ENCODE measurements at places on chromosomes 11 and 22.

DNA sequence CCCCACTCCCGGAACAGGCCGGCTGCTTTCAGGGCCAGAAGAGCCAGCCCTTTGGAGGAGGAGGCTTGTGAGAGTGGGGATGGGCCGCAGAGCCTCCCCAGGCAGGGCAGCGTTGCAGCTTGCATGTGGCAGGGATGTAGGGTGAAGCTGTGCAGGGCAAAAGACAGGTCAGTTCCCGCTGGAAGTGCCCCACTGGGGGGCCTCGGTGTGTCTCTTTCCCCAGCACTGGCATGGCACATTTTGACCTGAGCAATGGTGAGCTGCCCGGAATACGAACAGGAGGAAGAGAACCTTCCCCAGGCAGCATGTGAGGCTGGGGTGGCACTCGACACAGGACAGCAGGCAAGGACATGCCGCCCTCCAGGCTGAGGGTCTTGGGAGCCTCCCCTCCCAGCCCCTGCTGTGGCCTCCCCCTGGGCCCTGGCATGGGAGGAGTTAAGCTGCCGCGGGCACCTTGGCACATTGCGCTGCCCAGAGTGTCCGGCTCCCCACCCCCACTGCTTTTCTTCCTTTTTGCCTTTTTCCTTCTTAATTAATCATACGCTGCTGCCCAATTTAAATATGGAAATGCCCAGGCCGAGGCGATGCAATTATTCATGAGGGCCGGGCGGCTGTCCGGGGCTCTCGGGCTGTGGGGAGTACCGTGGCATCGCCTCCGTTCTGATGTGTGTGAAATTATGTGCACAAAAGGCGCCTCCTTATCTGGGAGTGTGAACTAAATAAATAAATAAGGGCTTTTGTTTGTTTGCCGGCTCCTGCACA is 76.0 kb upstream of the WNT7B start:
- no peak for DNase-seq

GRCh38 chr11:131592734-131593133 is 222.3 kb downstream of the NTM start:
- DNase-seq = no peak

- no peak for DNase-seq
Observed at GRCh38 chr22:19879992-19880785, 25.5 kb upstream of the GNB1L start.

DNA sequence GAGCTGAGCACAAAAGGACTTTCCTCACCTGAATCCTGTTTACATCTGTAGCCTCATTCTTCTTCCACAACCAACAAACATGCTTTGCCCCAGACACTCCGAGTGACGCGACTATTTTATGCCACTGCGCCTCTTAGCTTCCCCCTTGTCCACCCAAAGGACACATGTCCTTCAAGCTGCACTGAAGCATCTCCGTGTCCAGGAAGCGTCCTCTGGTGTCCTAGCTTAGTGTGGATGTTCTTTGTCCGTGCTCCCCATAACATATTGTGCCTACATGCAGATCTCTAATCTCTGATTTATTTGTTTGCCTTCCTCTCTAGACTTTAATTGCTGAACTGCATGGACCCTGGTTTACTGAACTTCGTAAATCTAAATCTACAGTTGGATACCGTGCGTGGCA is 20.1 kb upstream of the CECR2 start:
- no peak for DNase-seq

GRCh38 chr11:8384199-8384821 is 120.6 kb upstream of the LMO1 start:
- no peak for DNase-seq

- no peak for DNase-seq
Observed at GRCh38 chr22:35960854-35961253, 67.8 kb downstream of the RBFOX2 start.

GRCh38 chr22:35150183-35151107 is 84.5 kb downstream of the ISX start:
- peak; percentile 41 for DNase-seq

DNA sequence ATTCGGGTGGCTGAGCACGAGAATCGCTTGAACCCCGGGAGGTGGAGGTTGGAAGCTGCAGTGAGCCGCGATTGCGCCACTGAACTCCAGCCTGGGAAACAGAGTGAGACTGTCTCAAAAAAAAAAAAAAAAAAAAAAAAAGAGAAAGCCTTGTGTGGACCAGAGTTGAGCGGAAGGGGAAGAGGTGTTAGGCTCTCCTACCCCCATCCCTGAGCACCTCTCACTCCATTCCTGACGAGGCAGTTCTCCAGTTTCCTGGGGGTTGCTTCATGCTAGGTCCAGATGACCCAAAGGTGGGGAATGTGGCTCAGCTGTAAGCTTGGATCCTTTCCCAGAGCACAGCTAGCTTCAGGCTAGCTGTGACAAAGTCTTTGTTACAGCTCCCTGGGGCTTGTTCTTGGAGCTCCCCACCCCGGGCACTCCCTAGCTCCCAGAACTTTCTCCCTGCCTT is 8.8 kb upstream of the DNAL4 start:
- DNase-seq = no peak

GRCh38 chr22:50145721-50146438 is 24.7 kb upstream of the PANX2 start:
- no peak for DNase-seq

GRCh38 chr11:35619116-35619854 is 1.0 kb downstream of the FJX1 start:
- peak; percentile 7 for DNase-seq

GRCh38 chr11:100810146-100810545 is 123.1 kb downstream of the ARHGAP42 start:
- no peak for DNase-seq

GRCh38 chr11:31337806-31338205 is 31.7 kb downstream of the DCDC1 start:
- no peak for DNase-seq

GRCh38 chr11:59173964-59174663 is 2.2 kb downstream of the DTX4 start:
- DNase-seq = no peak

DNA sequence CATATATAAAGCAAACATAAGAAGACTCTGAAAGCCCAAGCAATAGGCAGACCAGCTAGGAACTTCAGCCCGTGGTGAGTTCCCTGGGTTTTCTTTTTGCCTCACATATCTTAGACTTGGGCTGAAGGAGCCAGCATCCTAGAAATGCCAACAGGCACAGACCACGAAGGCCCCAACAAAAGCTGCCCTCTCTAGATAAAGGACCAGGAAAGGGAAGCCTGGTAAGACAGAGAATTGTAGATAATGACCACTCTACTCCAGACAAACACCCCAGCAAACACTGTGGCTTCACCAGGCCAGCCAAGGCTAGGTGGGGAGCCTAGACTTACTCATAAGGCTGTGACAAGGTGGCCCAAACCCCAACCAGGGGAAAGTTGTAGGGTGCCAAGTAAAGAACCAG is 11.2 kb downstream of the GAL start:
- no peak for DNase-seq

DNA sequence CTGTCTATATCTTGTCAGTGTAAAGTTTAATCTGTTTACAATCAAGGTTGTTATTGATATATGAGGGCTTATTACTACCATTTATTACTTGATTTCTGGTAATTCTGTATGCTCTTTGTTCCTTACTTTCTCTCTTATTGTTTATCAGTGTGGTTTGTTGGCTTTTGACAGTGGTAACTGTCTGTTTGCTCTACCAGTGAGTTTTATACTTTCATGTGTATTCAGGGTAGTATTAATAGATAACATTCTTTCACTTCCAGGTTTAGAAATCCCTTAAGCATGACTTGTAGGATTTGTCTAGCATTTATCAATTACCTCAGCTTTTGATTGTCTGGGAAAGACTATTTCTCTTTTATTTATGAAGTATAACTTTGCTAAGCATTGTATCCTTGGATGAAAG is 37.5 kb upstream of the SLC22A25 start:
- DNase-seq = no peak

DNA sequence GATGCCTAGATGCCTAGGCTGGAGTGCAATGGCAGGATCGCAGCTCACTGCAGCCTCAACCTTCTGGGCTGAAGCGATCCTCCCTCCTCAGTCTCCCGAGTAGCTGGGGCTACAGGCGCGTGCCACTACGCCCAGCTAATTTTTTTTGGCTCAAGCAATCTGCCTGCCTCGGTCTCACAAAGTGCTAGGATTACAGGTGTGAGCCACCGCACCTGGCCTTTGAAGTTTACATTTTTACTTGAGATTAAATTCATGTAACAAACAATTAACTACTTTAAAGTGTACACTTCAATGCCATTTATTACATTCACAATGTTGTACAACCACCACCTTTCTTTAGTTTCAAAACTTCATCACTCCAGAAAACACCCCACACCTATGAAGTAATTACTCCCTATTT is 3.5 kb upstream of the FOSL1 start:
- no peak for DNase-seq

- DNase-seq = no peak
Observed at GRCh38 chr22:48268771-48269552, 1506.5 kb downstream of the TBC1D22A start.

DNA sequence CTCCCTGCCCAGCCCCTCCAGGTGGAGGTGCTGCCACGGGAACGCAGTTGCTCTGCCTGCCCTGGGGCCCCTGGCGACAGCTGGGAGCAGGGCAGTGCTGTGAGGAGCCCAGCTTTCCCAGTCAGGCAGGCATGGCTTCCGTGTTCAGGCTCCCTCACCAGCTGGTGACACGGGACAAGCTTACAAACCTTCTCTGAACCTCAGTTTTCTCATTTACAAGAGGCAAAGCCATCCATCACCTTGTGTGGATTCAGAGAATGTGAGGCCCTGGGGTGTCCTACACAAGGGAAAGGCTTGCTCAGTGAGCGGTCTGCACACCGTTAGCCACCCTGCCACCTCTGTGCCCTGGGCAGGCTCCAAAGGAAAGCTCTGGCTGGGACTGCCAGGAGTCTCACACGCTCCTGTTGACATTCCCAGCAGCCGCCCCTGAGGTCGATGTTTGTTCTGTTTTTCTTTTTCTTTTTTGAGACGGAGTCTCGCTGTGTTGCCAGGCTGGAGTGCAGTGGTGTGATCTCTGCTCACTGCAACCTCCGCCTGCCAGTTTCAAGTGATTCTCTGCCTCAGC is 23.5 kb downstream of the SUN2 start:
- no peak for DNase-seq

DNA sequence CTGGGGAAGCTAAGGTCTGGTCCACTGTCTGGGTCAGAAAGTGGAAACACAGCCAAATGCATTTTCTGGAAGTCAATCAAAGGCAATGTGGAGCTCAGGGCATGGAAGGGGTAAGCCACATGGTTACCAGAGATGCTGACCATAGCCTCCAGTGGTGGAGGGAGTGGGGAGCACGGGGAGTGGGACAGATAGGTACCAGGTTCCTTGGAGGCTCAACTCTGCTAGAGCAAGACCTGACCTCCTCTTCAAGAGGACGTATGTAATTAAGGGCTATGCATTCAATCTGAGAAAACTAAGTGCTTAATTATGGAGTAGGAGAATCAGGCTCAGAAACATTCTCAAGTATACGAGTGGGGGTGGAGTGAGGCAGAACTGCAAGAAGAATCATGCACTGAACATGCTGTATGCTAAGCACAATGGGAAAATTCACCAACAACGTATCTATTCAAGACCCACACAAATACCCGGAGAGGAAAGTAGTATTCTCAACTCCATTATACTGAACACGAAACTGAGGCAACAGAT is 65.2 kb upstream of the PHOX2A start:
- DNase-seq = no peak

- DNase-seq = peak; percentile 49
Observed at GRCh38 chr22:29478326-29479276, 1.4 kb upstream of the NEFH start.

DNA sequence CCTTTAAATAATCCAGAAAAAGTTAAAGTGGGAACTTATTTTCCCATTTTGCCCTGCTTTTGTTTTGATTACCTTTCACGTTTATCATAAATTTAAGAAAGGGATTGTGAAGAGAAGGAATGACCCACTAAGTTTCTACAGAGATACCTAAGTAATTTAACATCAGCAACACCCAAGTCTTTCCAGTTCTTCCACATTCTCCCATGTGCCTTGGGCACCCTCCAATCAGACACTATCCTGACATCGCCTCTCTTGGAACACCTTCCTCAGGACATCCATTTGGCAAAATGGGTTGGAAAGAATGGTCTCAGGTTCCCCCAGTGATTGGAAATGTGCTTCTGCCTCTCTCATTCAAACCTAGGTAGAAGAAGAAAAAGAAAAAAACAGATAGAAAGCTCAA is 6.3 kb downstream of the BBOX1 start:
- DNase-seq = no peak

- no peak for DNase-seq
Observed at GRCh38 chr11:58765078-58765477, 33.3 kb upstream of the GLYAT start.

- DNase-seq = no peak
Observed at GRCh38 chr11:19642185-19643158, 70.2 kb upstream of the NAV2 start.

- DNase-seq = no peak
Observed at GRCh38 chr11:97611345-97611744, 1221.5 kb downstream of the JRKL start.

GRCh38 chr22:30763815-30764673 is 69.4 kb downstream of the OSBP2 start:
- DNase-seq = peak; percentile 24

DNA sequence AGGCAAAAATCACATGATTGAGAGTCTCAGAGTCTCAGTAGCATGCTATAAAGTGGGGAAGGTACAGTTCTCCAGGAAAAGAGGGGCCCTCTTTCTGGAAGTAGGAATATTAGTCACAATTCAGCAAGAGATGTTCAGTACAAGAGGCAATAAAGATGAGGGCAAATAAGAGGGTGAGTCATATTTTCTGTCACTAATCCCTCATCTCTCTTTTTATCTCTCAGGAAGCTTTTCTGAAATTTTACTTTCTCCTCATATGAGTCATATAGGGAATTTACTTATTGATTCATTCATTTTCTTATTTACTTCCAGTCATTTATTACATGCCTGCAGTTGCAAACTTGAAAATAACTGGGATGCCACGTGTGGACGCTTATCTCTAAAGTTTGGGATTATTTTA is 3.4 kb upstream of the NXPE1 start:
- no peak for DNase-seq

GRCh38 chr11:132024587-132025295 is 654.3 kb downstream of the NTM start:
- no peak for DNase-seq

- no peak for DNase-seq
Observed at GRCh38 chr22:22897091-22897490, 9.5 kb downstream of the IGLL5 start.

- no peak for DNase-seq
Observed at GRCh38 chr11:57571606-57572005, 4.1 kb upstream of the UBE2L6 start.

DNA sequence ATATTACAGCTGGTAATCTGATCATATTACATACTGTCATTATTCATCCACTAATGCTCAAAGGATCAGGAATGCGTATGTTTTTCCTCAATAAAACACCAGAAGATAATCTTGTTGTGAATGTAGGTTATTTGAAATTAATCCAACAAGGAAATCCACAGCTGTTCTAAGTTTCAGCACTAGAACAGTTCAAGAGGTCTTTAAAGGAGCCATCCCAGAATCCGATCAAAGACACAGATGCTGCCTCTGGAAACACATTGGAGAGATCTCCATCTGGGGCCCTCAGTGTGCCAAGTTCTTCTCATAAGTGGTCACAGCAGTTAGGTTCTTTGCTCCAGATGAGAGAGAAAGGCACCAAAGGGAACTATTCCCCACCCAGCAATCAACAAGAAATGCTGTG is 1955.1 kb upstream of the RAG2 start:
- no peak for DNase-seq

GRCh38 chr22:50660306-50660705 is 12.3 kb upstream of the SHANK3 start:
- no peak for DNase-seq

Data from naive thymus-derived CD8-positive, alpha-beta T cell (primary cell).